Naive thymus-derived CD8-positive, alpha-beta T cell (primary cell): ENCODE measurements at places on chromosomes 5 and 9.

DNA sequence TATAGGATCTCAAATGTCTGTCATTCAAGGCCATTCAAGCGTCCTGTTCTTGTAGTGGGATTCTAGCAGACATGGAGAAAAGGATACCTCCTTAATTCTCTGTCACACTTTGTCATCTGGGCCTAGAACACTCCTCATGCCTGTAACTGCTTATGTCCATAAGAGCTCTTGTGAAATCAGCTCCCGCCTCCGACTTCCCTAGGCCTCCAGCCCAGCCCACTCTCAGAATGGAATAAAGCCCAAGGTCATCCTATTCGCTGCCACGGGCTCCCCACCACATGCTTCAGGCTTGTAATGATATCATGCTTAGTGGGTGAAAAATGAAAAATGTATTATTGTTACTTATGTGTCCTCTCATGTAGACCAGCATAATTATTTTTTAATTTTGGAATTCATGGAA, 632.5 kb downstream of the ISL1 start:
- no peak for DNase-seq
- no peaks in the 10 kb centered on the region for H3K27me3 ChIP-seq
- H3K4me1 ChIP-seq: no peaks in the 10 kb centered on the region
- H3K36me3 ChIP-seq: no peaks in the 10 kb centered on the region
- H3K4me3 ChIP-seq: no peak overlapping the region

- no peaks in the 10 kb centered on the region for H3K36me3 ChIP-seq
- no peaks in the 10 kb centered on the region for H3K4me1 ChIP-seq
- no peak overlapping the region for H3K27ac ChIP-seq
- no peaks in the 10 kb centered on the region for H3K27me3 ChIP-seq
- H3K4me3 ChIP-seq: no peak overlapping the region
Observed at GRCh38 chr5:170795154-170795553, 11.6 kb downstream of the GABRP start.

GRCh38 chr5:163041254-163041653, 396.1 kb upstream of the CCNG1 start:
- no peak for DNase-seq
- no peak overlapping the region for H3K27ac ChIP-seq
- H3K4me1 ChIP-seq: no peaks in the 10 kb centered on the region
- no peaks in the 10 kb centered on the region for H3K27me3 ChIP-seq
- H3K4me3 ChIP-seq: no peak overlapping the region
- no peaks in the 10 kb centered on the region for H3K36me3 ChIP-seq

DNA sequence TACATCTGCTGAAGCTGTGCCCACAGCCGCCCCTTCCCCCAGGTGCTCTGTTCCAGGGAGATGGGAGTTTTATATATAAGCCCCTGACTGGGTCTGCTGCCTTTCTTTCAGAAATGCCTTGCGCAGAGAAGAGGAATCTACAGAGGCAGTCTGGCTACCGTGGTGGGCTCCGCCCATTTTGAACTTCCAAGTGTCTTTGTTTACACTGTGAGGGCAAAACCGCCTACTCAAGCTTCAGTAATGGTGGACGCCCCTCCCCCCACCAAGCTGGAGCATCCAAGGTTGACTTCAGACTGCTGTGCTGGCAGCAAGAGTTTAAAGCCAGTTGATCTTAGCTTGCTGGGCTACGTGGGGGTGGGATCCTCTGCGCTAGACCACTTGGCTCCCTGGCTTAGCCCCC, 41.3 kb downstream of the RANBP17 start:
- H3K4me1 ChIP-seq: no peaks in the 10 kb centered on the region
- H3K4me3 ChIP-seq: no peak overlapping the region
- no peak for DNase-seq
- H3K27me3 ChIP-seq: peaks cover 2% of the 10 kb centered on the region

- no peaks in the 10 kb centered on the region for H3K27me3 ChIP-seq
- no peak overlapping the region for H3K4me3 ChIP-seq
- DNase-seq: no peak
Observed at GRCh38 chr5:134409321-134409720, 2.4 kb downstream of the CDKN2AIPNL start.

DNA sequence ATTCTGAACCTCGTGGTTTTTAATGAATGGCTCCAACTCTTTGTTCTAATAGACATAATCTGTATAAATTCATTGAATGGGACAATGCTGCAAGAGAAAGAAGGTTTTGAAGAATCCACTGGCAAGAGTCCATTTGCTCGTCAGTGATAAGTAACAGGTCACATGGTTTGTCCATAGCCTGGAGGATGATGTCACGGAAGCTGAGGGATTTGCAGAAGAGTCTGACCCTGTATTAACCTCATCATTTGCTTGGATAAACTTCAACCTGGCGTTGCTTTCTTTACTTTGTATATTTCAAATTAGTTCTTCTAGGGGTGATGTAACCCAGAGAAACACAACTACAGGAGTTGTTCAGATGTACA, 197.4 kb downstream of the GAS1 start:
- no peaks in the 10 kb centered on the region for H3K4me1 ChIP-seq
- H3K27ac ChIP-seq: no peak overlapping the region
- no peak for DNase-seq
- H3K27me3 ChIP-seq: no peaks in the 10 kb centered on the region
- H3K36me3 ChIP-seq: no peaks in the 10 kb centered on the region
- H3K4me3 ChIP-seq: no peak overlapping the region

GRCh38 chr9:34139477-34140146, 13.1 kb upstream of the DCAF12 start:
- no peaks in the 10 kb centered on the region for H3K27me3 ChIP-seq
- H3K4me1 ChIP-seq: no peaks in the 10 kb centered on the region
- no peak for DNase-seq
- H3K4me3 ChIP-seq: no peak overlapping the region

DNA sequence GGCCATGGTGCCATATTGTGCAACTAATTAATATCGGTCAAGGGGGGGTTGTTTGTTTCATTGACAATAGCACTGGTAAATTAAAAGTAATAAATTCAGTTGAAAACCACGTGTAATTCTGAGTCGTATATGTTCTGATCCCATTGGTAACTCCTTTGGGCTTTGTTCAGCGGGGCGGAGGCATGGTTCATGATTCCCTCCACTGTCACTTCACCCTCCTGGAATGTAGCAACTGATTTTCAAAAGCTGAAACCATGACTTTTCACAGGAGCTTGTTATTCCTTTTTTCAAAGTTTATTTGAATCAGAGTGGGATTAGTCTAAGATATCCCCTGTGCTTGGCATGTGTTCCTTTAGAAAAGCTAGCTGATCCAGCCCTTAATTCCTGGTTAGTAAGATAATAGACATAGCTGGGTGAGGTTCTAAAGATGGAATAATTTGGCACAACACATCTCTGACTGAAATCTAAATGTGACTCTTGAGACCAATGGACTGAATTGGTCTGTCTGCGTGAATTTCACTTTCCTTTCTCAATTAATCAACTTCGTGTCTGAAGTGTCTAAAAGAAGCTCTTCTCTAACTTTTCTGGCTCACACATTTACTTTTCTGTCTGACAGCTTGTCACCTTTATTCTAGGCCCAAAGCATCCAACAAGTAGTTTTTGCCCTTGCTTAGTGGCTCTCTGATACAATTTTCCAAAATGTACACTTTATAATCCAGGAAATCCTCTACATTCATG, 185.7 kb upstream of the VCAN start:
- no peak overlapping the region for H3K27ac ChIP-seq
- H3K4me1 ChIP-seq: peaks cover 2% of the 10 kb centered on the region
- no peak for DNase-seq
- no peak overlapping the region for H3K4me3 ChIP-seq

DNA sequence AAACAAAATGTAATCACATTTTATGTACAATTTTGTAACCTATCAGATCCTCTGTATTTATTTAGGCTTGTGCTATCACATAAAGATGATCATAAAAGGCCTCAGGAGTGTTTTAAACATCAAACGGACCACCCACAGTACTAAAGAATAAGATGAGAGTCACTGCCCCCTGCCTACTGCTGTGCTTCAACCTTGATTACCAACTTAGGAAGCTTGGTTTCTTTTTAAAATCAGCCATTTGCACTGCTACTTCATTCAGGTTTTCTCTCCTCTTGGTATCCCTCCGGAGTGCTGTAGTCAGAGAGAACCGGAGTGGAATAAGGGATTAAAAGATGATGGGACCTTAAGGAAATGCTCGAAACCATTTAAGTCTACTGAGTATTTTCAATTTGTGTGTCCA, 6.9 kb downstream of the C7 start:
- no peak for DNase-seq
- no peak overlapping the region for H3K27ac ChIP-seq
- no peaks in the 10 kb centered on the region for H3K4me1 ChIP-seq
- no peak overlapping the region for H3K4me3 ChIP-seq

DNA sequence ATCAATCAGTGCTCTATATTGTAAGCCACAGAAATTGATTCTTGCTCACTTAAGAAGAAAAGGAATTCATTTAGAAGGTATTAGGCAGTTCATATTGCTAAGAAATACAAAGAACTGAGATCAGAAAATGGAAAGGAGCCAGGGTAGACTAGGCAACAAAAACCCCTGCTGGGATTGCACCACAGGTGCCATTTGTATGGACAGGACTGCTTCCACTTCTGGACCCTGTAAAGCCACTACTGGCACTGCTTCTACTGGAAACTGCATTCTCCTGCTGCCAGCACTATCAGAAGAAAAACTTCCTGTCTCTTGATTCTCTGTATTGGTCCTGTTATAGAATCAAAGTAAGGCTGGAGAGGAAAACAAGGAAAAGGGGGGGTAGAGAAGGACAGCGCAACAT, 45.9 kb downstream of the CERT1 start:
- H3K36me3 ChIP-seq: peaks cover 32% of the 10 kb centered on the region
- no peaks in the 10 kb centered on the region for H3K27me3 ChIP-seq
- no peak for DNase-seq
- no peak overlapping the region for H3K27ac ChIP-seq
- peaks cover 59% of the 10 kb centered on the region for H3K4me1 ChIP-seq
- no peak overlapping the region for H3K4me3 ChIP-seq
